Activated naive CD4-positive, alpha-beta T cell treated with anti-CD3 and anti-CD28 coated beads, Interleukin-2, amount 50 U/mL, for 72 hours (primary cell): ENCODE measurements at places on chromosomes 4 and X.

DNA sequence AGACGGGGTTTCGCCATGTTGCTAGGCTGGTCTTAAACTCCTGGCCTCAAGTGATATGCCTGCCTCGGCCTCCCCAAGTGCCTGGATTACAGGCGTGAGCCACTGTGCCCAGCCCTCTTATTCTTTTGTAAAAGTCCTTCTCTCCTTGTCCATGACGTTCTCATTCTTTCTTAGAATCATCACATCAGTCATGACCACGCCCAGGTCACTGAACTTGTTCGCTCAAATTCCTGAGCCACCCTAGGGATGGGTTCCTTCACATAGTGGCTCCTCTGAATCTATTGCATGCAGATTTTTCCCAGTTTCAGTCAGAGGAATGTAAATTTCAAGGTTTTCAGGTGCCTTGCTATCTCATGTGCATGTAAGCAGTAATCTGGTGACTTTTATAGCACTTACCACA, 15.7 kb downstream of the JADE1 start:
- no peak for DNase-seq

- DNase-seq, result no peak
Observed at GRCh38 chr4:85102606-85103005, 136.1 kb upstream of the WDFY3 start.

GRCh38 chr4:83618431-83618830, 82.5 kb downstream of the GPAT3 start:
- no peak for DNase-seq

DNA sequence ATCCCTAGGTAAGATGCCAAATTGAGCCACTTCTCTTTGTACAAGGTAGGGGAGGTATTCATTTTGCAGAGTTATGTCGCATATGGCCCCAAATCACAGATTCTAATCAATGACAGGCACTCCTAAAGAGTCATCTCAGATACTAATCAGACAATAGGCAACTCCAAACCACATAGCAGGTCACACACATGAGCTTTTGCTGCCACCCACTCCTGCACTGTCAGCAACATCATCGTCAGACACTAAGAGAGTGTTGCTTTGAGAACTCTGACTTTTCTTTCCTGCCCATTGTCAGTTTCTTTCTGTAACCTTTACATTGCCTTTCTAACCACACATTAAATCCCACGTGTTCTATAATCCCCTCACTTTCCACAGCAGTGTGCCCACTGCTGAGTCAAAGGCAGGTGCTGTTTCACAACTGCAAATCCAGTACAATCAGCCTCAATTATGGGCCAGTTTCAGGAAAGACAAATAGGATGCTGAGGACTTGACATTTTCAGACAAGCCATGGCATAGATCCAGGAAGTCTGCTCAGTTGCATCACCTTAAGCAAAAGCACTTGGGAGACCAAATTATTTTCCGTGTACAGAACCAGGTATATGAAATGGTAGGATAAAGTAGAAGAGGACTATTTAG, 23.5 kb downstream of the TMEM31 start:
- DNase-seq, result no peak

GRCh38 chr4:122731676-122732075, 828 bp upstream of the BBS12 start:
- no peak for DNase-seq

DNA sequence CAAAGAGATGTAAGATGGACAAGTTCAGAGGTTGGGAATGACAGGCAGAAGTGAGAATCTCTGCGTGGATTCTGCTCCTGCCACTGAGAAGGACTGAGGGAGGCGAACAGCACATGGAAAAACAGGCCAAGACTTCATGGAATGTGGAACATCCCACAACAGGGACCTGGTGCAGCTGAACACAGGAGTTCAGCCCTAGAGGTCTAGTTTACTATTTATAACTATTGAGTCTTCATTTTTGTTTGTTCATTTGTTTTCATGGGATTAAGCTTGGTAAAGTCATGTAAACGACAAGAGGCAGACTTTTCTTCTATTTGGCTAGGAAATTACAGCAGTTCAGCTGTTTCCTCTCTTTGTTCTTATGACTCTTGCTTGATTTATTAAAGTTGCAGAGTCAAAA, 234.5 kb downstream of the MAML3 start:
- no peak for DNase-seq

- DNase-seq, result no peak
Observed at GRCh38 chrX:12595720-12596119, 195.5 kb upstream of the PRPS2 start.

- no peak for DNase-seq
Observed at GRCh38 chr4:41431276-41431675, 106.7 kb upstream of the LIMCH1 start.

GRCh38 chr4:49036528-49036927, 50.5 kb downstream of the CWH43 start:
- DNase-seq, result no peak

- DNase-seq, result no peak
Observed at GRCh38 chr4:306551-306961, 1.3 kb upstream of the ZNF732 start.

GRCh38 chr4:80201252-80202151, 4.2 kb downstream of the PRDM8 start:
- peak; percentile 71 for DNase-seq

- no peak for DNase-seq
Observed at GRCh38 chrX:54891573-54891972, 29.1 kb upstream of the TRO start.

GRCh38 chr4:81679315-81679714, 207.6 kb upstream of the RASGEF1B start:
- DNase-seq, result no peak

DNA sequence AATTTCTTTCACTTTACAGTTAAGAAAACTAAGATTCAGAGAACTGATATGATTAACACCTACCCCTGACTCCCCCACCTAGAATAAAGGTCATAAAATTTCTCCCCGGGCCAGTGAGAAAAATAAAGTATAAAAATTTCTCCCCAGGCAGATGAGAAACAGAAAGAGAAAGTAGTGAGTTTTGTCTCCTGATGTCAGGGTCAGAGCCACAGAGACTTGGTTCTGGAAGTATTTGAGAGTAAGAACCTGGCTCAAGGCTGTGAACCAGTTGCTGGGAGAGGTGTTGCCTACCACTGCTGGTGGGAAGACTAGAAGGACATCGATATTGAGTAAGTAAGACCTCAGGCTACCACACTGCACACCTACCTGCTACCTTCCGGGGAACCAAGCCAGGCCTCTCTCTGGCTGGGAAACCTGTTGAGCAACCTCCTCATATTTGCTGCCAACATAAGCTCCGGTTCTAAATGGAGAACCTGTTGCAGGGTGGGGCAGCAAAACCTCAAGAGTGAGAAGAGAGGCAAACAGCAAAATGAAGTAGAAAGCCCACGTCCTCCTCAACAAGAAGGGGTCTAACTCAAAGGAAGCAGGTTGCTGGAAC, 104.2 kb upstream of the PUDP start:
- no peak for DNase-seq

- no peak for DNase-seq
Observed at GRCh38 chr4:6262847-6263487, 6.7 kb upstream of the WFS1 start.

DNA sequence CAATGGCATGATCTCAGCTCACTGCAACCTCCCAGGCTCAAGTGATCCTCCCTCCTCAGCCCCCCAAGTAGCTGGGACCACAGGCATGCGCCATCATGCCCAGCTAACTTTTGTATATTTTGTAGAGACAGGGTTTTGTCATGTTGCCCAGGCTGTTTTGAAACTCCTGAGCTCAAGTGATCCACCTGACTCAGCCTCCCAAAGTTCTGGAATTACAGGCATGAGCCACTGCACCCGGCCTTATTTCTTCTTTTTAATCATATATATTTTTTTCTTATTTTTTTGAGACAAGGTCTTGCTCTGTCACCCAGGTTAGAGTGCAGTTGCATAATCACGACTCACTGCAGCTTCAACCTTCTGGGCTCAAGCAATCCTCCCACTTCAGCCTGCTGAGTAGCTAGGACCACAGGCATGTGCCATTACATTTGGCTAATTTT, 184.0 kb downstream of the TSPAN5 start:
- no peak for DNase-seq

DNA sequence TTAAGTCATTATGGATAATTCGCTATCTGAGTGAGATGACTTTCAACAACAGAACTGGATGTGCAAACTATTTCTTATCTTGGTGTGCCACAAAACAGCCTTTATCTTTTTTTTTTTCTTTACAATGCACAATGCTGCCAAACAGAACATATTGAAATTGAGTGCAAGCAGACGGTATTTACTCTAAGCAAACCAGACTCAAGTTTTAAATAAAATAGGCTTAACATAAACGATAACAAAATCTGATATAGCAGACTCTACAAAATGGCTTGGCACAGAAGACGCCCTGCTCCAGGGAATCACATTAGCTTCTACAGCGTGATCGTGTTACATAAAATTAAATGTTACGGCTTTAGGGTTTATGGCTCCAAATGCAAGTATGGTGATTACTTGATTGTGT, 9.6 kb upstream of the STK32B start:
- DNase-seq, result no peak

DNA sequence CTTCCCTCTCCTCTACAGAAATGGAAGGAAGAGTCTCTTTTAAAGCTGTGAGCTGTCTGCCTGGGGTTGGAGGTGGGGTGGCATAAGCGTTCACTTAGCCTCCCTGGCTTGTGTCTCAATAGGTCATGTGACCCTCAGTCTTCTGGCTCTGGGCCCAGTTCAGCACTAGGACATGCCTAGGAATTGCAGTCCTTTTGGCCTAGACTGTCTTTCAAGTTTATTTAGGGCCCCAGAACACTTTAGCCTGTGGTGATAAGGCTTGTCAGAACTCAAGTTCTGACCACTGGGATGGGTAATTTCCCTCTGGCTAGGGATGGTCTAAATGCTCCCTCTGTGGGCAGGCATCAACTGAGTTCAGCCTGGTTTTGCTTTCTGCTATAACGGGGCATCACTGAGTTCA, 34.3 kb upstream of the ARMCX4 start:
- DNase-seq, result no peak

- DNase-seq, result no peak
Observed at GRCh38 chrX:117376460-117376859, 740.1 kb downstream of the KLHL13 start.

DNA sequence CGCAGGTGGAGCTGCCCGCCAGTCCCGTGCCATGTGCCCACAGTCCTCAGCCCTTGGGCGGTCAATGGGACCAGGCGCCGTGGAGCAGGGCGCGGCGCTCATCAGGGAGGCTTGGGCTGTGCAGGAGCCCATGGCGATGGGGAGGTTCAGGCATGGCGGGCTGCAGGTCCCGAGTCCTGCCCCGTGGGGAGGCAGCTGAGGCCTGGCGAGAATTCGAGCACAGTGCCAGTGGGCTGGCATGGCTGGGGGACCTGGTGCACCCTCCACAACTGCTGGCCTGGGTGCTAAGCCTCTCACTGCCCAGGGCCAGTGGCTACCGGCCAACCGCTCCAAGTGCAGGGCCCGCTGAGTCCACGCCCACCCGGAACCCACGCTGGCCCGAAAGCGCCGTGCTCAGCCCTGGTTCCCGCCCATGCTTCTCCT, 646.5 kb downstream of the GABRG1 start:
- no peak for DNase-seq

GRCh38 chrX:124690495-124690894, 344.1 kb downstream of the SH2D1A start:
- no peak for DNase-seq

DNA sequence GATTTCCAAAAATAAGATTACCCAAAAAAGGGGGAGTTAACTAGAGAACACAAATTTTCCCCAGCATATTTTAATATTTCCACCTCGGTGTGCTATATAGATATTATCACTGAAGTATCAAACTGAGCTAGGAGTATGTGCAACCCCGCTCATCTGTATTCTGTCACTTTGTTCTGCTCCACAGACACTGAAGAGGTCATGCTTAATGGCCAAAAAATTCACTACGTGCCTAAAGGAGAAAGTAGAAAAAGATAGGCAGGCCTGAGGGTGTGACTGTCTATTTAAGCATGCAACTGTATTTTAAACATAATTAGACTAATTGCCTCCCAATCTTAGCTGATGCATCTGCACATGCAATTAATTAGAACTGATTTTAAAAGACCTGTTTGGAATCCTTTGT, 24.5 kb downstream of the SH3RF1 start:
- DNase-seq, result no peak

- DNase-seq, result no peak
Observed at GRCh38 chr4:151227172-151227571, 49.8 kb upstream of the PRSS48 start.

DNA sequence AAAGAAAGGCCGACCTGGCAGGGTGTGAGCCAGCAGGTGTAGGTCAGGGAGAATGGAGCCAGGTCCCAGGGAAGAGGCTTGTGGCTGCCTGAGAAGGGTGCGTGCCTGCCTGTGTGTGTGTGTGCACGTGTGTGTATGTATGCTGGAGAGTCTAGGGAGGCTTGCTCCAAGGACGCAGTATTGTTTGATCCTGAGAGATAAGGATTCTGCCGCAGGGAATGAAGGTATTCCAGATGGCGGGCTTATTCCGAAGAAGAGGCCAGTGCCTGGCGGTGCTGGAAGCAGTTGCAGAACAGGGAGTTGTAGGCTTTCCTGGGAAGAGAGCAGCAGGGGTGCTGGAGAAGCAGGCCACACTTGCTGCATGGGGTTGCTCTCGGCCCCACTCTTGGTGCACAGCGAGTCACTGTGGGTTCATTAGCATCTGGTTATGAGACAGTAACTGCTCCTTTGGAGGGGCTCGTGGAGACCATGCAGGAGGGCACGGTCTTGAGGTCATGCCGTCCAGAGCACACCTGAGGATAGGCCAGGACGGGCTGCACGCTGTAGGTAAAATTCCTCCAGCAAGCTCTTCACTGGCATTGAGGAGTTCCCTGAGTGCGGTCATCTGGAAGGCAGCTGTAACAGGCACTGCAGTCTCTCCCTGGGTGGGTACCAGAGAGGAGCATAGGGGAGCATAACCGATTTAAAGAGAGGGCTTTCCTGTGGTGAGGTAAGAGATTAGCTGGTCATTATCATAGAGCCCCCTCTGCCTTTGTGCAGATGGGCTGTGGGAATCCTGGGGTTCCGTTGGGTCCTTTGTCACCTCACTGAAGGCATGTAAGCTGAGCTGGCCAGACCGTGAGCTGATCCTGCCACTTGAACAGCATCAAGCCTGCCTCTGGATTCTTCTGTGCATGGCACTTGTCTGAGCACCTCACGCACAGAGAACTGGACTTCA, 29.9 kb upstream of the MSANTD1 start:
- DNase-seq, result no peak

DNA sequence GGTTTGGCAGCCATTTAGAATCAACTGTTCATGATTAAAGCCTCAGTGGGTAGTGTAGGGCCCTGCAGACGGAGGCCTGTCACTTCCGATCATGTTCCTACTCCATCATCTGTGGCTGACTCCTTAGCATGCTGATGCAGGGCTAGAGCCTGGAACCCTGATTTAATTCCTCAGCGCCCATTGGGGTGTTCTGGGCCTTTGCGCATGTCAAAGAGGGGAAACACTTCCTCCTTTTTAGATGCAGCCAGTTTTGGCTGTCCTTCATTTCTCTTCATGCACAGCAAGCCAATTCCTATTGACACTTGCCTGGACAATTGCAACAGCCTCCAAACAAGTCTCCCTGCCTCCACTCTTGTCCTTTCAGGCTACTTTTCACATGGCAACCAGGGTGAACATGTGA, 51.9 kb upstream of the MAGEA4 start:
- DNase-seq, result no peak

DNA sequence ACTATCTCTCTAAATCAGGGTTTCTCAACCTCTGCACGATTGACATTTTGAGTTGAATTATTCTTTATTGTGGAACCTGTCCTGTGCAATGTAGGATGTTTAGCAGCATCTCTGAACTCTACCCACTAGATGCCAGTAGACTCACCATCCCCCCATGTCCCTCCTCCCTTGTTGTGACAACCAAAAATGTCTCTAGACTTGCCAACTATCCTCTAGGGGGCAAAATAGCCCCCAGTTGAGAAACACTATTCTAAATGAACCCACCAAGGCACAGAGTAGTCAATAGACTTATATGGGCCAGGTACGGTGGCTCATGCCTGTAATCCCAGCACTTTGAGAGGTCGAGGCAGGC, 49.1 kb upstream of the GAB1 start:
- DNase-seq, result no peak
